ENCODE measurements at places on chromosomes 3 and 15.

- DNase-seq = no peak
Observed at GRCh38 chr15:74304431-74304830, 63.0 kb downstream of the CYP11A1 start.

DNA sequence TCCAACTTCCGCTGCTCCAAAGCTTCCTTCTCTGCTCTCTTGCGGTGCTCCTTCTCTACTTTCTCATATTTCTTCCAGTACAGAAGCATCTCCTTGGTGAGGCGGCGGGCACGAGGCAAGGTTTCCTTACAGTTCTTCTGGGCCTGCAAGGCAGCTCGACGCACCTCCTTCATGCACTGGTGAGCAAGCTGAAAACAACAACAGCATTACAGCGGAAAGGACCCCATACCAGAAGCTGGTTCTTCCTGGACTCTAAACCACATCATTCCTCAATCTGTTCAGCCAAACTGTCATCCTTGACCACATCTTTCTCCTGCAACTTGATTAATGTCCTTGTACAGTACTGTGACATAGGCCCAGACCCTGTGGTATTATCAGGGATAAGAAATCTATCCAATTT lies 36.4 kb downstream of the INO80 start:
- no peak for DNase-seq

DNA sequence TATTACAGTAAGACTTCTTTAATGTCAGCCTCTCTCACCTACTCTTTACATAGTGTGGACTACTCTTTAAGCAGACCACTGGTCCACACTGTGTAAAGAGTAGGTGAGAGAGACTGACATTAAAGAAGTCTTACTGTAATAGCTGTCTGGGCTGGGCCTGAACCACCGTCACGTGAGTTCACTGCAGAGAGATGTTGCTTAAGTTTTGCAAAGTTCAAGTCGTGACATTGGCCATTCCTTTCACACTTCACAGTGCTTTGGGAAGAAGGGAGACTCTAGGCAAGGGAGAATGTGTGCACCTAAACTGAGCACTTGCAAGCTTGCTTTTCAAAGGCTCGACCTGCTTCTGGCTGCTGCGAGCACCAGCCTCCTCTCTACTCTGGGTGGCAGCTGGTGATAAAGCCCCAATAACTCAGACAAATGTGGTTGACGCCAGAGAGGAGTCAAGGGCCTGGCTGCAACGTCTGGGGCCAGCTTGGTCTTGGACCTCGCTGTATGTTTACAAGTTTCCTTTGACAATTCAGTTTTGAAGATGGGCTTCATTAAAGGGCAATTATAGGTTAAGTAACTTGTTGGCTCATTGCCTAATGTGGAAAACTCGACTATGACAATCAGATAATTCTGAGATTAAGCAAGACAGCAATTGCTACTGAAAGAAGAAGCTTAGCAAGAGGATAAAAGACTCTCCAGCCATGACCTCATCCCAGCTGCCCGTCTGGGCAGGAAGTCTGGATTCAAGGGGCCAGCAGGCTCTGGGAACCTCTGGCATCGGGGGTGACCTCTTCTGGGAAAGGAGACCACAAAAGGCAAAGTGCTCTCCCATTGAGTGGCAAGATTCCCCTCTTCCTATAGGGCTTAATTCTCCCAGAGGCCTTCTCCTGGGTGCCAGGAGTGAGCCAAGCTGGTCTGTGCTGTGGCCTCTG lies 242.1 kb upstream of the TLE3 start:
- DNase-seq = peak; percentile 67

- DNase-seq = no peak
Observed at GRCh38 chr15:100714749-100715342, 112.5 kb downstream of the ASB7 start.

DNA sequence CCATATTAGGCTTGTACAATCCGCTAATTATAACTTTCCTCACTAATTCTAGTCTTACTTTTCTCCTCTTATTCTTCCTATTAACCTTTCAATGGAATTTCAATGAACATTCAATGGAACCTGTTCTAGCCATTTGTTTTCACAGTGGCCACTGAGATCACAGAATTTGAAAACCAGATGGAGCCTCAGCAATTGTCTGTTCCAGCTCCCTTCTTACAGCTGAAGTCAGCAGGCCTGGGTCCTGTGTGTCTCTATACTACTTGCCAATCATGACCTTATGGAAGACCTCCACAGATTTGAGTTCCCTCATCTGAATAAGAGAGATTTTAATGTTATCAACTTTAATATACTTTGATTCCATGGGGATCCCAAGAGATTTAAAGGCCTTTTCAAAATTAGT lies 36.6 kb downstream of the TJP1 start:
- DNase-seq = no peak

- peak; percentile 65 for DNase-seq
Observed at GRCh38 chr3:185175370-185175987, 22.6 kb upstream of the C3orf70 start.

DNA sequence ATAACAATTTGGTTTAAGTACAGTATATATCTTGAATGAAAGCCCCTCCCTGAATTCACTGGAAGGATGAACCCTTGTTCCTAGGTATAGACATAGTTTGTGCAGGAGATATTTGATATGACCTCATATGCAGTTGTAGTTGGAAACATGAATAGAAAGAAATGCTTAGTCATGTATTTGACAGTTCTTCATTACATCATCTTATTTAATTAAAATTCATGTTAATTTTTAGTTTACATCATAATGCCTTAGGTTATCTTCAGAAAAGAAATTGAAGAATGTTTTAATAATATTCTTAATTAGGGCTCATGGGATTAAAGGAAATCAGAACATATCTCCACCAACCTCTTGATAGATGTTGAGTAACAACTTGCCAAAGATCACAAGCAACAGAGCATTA lies 19.2 kb downstream of the SLC2A2 start:
- no peak for DNase-seq
